PC-9 (cell line): ENCODE measurements at places on chromosomes 16 and 17. TPM values are rescaled to one million over a fixed set of nuclear protein-coding genes. Genes with fewer than 3 reads are reported as not detected.

DNA sequence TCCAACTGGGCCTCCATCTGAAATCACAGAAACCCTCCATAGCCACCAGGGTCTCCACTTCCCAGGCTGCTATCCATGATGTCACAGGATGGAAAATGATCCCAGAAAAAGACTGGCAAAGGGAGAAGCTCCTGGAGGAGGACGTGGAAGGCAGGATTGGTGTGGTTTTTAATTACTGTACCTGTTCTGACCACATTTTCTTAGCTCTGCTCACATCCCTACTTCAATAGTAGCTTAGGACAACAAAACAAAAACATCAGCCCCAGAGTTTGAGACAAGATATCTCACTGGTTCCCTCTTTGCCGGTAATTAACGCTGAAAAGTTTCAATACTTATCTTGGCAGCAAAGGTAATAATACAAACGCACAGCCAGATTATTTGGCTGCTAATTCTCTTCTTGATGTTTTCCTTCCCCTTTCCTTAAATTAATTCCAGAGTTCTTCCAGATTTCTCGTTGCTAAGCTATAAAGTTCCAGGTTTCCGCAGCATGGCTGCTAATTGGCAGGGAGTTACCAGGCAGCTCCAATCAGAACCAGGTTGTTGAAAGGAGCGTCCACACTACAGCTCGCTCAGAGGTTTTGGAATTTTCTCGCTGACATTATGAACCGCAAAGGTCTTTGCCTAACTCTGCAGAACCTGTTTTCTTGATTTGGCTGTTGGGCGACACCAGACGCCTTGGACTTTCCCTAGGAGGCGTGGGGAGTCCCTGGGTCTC lies 263.4 kb downstream of the MRTFB start:
- no peak for DNase-seq

GRCh38 chr16:72991211-72991610 lies 56.7 kb downstream of the ZFHX3 start:
- DNase-seq: no peak

The CSH2 gene
- total RNA-seq: not detected in 2 replicates

GRCh38 chr16:51276336-51276735 lies 125.3 kb upstream of the SALL1 start:
- no peak for DNase-seq

DNA sequence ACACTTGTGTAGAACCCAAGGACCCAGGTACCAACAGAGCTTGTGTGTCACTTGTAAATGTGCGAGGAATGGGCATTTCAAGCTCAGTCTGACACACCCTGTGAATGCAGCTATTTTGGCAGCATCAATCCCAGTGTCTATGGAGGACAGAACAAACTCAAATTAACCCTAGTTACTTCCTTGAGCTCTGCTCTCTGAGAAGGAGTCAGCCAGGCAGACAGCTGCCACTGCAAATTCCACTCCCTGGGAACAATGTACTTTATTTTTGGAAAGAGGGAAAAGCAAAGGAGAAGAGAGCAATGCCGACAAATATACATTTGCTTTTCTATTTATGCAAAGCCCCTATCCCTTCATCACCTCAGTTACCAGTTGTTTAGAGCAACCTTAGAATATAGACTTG lies 48.4 kb upstream of the NOG start:
- no peak for DNase-seq

DNA sequence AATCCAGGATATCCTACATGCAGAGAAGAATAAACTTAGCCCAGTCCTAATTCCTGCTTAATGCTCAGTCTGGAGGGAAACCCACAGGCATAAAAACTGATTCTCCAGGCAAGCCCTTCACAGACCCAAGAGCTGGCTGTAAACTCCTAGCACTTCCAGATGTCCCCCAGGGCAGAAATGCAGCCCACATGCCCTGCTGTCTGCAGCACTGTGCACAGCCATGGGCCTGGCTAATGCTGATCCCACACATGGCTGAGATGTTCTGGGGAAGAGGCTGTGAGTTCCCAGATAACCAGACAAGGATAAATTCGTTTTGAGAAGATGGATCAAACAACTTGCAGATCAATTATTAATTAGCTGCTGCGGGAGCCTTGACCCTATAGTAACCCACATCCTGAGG lies 148.4 kb downstream of the AATF start:
- DNase-seq: no peak

The CCL7 gene
- not detected in 2 replicates for total RNA-seq

The TSC2 gene
- 166 and 170 TPM in 2 replicates for total RNA-seq

- DNase-seq: peak; percentile 74
Measured at GRCh38 chr17:68435876-68436842, 21.1 kb downstream of the WIPI1 start.

The WSCD1 gene
- not detected in 2 replicates for total RNA-seq

- no peak for DNase-seq
Measured at GRCh38 chr17:33016920-33017319, 25.3 kb downstream of the SPACA3 start.

DNA sequence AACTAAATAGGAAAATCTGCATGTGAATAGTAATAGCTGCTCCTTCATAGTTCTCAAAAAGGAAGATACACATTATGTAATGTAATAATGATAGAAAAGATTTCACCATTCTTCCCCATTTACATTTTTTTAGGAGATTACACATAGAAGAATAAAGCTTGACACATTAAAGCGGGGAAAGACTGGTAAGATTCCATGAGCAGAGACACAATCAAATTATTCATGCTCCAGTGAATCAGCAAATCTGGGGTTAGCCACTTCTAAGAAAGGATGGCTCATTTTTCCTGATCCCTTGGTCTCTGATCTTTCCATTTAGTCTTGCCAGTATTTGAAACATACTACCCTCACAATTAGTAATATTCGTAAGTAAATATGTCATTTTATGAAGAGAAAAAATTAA lies 81.9 kb downstream of the CA4 start:
- DNase-seq: no peak

The OR1E1 gene
- total RNA-seq: not detected in 2 replicates

GRCh38 chr17:67353161-67353560 lies 13.2 kb downstream of the PSMD12 start:
- DNase-seq: no peak

DNA sequence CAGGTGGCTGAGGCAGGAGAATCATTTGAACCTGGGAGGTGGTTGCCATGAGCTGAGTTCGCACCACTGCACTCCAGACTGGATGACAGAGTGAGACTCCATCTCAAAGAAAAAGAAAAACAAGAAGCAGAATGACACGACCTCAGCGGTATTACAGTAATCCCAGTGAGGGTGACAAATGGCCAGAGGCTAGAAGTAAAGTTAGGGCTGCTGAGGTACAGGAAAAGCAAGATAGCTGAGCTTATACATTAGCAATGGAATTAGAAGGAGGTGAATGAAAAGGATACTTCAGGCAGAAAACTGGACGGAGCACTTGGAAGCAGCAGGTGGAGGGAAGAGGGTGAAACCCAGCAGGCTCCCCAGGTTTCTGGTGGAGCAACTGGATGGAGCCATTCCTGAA lies 26.1 kb upstream of the AMZ2 start:
- no peak for DNase-seq

The DRC3 gene
- total RNA-seq: 7.2 and 15.2 TPM in 2 replicates

DNA sequence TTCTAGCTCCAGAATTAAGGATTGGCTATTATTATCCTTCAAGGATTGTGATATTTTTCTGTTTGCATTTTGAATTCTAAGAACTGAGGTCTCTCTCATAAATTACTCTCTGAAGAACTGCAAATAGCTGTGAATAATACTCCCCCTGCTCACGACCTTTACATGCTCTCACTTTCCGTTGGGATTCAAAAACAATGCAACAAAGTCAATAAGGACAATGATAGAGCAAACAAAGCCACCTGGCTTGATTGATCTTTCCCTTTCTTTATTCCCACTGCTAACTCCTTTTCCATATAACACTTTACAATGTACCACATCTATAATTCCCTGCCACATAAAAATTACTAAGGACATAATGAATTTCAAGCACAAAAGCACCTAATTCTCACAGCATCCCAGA lies 523.0 kb upstream of the CA10 start:
- no peak for DNase-seq

DNA sequence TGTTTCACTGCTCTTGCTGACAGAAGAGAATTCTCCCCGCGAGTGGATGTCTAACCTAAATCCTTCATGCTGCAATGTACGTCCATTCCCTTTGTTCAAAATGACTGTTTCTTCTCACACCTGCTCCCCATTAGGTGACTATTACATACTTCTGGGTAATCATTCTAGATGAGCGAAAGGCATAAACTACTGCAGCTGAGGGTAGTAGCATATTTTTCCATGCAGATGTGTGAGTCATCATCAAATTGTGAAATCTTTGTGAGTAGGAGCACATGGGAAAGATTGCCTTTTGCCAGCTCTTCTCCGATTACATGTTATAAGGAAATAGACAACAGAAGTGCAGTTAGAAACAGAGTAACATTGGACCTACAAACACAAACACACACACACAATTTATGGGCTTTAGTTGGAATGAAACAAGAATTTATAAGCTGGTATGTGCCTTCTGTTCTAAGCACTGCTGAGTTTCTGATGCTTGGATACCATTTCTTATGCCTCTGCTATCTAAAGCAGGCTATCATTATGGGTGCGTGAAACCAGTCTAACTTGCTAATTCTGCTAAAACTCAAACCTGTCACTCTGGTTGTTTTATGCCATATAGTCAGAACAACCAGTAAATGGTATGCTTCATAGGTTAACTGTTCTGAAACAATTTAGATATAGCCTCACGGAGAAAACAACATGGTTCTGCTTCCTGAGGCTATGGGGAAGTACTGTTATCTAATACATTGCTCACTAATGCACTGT lies 346.9 kb upstream of the PSMD7 start:
- DNase-seq: peak; percentile 66

The RHBDL3 gene
- total RNA-seq: 0.25 TPM in 1 of 2 replicates, not detected in the other

- DNase-seq: no peak
Measured at GRCh38 chr17:28982131-28982793, 23.6 kb downstream of the SEZ6 start.

GRCh38 chr17:75218131-75218530 lies 12.7 kb downstream of the NUP85 start:
- DNase-seq: no peak

The CEMP1 gene
- total RNA-seq: 0.43 and 0.94 TPM in 2 replicates

The ASGR1 gene
- total RNA-seq: 3.5 and 5.9 TPM in 2 replicates

The CCL14 gene
- not detected in 2 replicates for total RNA-seq

- DNase-seq: no peak
Measured at GRCh38 chr16:24900230-24900629, 54.5 kb downstream of the SLC5A11 start.

GRCh38 chr16:67254801-67255552 lies 6.2 kb downstream of the SLC9A5 start:
- no peak for DNase-seq

The TMEM238L gene
- total RNA-seq: not detected in 2 replicates

The RAB11FIP3 gene
- total RNA-seq: 38.4 and 42.4 TPM in 2 replicates
